ENCODE measurements at places on chromosomes 3 and 15.

DNA sequence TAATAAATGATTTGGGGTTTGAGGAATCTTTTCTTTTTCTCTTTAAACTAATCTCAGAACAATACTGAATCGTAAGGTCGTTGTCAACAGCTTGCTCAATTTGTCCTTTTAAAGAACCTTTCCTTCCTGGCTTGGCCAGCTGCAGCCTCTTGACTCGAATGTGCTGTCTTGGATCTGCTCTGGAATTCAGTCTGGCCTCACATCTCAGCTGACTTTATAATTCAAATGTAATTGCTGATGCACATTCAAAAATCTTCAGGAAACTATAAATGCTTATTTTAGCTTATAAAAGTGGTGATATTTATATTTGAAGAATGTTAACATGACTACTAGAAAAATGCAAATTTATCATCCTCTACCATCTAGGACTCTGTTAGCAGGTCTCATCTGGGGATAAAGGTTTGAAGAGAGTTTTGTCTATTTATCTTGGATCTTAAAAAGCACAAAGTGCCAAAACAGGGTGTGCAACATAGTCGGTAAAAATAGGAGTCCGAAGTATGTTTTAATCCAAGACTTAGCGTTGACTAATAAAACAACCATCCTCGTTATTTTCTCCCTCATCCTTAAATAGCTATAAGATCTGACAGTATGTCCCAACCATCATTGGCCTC, 1035.2 kb downstream of the MCTP2 start:
- no peak for DNase-seq

GRCh38 chr3:152374262-152374990, 105.7 kb downstream of the MBNL1 start:
- no peak for DNase-seq

GRCh38 chr3:107414325-107414964, 37.2 kb downstream of the CCDC54 start:
- DNase-seq: no peak

DNA sequence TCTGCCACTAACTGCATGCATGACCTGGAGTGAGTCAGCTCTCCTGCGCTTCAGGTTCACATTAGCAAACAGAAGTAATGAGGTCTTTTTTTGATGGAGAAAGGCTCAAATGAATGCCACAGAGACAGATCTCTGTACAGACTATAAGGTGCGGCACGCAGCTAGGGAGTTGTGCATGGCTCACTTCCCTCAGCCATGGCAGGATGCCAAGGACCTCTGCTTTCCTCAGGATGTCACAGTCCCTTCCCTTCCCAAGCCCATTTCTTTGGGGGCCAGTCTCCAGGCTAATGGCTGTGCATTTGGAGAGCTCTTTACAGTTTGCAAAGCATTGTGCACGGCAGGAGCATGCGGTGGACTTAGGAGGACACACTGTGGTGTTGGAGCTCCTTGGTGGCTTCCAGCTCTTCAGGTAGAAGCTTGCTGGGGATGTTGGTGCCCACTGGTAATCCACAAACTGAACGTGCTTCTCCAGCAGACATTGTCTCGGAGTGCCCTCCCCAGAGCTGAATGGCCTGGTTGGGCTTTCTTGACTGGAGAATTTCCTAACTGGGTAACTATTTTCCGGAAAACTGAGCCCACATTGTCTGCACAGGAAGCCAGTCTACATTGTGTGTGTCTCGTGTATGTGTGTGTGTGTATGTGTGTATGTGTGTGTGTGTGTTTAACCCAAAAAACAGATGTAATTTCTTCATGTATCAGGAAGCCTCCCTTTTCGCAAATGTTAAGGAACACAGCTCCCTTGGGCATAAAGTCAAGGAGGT, 172.5 kb upstream of the TLE3 start:
- no peak for DNase-seq

DNA sequence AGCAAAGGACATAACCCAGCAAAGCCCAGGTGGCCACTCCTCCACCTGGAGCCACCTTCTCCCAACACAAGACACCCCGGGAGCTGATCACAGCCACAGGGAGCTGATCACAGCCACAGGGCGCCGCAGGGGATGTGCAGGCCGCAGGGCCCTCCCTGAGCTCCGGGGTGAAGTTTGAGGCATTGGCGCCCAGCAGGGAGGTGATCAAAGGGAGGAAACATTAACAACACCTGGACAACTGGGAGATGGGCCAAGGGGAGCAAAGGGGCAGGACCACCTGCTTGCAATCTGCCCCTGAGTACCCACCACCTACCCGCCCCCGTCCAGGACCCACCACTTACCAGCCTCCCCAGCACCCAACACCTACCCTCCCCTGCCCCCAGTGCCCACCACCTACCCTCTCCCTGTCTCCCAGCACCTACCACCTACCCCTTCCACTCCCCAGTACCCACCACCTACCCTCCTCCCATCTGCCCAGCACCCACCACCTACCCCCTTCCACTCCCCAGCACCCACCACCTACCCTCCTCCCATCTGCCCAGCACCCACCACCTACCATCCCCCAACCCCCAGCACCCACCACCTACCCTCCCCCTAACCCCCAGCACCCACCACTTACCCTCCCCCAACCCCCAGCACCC, 2.4 kb downstream of the UROC1 start:
- no peak for DNase-seq

DNA sequence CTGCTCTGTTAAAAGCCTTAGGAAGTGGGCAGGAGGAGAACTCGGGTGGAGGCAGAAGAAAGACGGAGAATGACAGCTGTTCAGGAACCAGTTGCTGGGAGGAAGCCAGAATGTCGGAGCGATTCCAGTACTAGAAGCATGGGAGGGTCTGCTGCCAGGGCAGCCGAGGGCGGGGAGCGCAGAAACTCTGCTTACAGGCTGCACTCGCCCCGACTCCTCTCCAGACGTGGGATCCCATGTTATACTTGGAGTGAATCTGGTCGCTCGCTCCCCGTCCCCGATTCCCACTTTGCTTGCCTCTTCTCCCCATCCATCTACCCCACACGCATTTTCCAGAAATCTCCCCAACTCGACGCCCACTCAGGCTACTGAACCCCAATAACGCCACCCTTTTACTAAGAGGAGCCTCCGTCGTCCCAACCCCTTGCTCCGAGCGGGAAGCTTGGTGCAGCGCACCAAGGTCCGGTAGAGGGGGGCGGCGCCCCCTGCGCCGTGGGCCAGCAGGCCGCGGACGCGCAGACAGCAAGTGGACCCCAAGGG, 665 bp downstream of the GATM start:
- no peak for DNase-seq
